T-cell (primary cell): ENCODE measurements at places on chromosomes 7 and 10. TPM values are rescaled to one million over a fixed set of nuclear protein-coding genes. Genes with fewer than 3 reads are reported as not detected.

Gene TBC1D12
- not detected for total RNA-seq

Gene VGF
- not detected for total RNA-seq

Gene DDC
- total RNA-seq = not detected

GRCh38 chr7:103921692-103922091 lies 67.8 kb downstream of the RELN start:
- no peak for DNase-seq
- no peaks in the 10 kb centered on the region for H3K27me3 ChIP-seq
- H3K4me1 ChIP-seq = no peaks in the 10 kb centered on the region
- no peak overlapping the region for H3K27ac ChIP-seq

GRCh38 chr7:151905353-151905752 lies 28.4 kb upstream of the PRKAG2 start:
- H3K36me3 ChIP-seq = no peaks in the 10 kb centered on the region
- H3K4me1 ChIP-seq = no peaks in the 10 kb centered on the region
- DNase-seq = no peak
- H3K4me3 ChIP-seq = no peak overlapping the region

- no peaks in the 10 kb centered on the region for H3K27me3 ChIP-seq
- peaks cover 66% of the 10 kb centered on the region for H3K4me1 ChIP-seq
- no peak for DNase-seq
- peak overlapping the region; percentile 97 for H3K27ac ChIP-seq
- H3K36me3 ChIP-seq = peaks cover 3% of the 10 kb centered on the region
These were observed 871 bp downstream of the SPOCK2 start for GRCh38 chr10:72087392-72087968.

GRCh38 chr10:43817368-43817767 lies 168.7 kb upstream of the ZNF32 start:
- DNase-seq = no peak
- H3K4me1 ChIP-seq = peaks cover 31% of the 10 kb centered on the region
- H3K27me3 ChIP-seq = no peaks in the 10 kb centered on the region
- no peaks in the 10 kb centered on the region for H3K36me3 ChIP-seq

- H3K27me3 ChIP-seq = no peaks in the 10 kb centered on the region
- no peak overlapping the region for H3K4me3 ChIP-seq
- no peaks in the 10 kb centered on the region for H3K4me1 ChIP-seq
- no peak overlapping the region for H3K27ac ChIP-seq
- peak; percentile 12 for DNase-seq
- H3K36me3 ChIP-seq = no peaks in the 10 kb centered on the region
These were observed 14.7 kb downstream of the CDNF start for GRCh38 chr10:14822879-14823755.

- no peak overlapping the region for H3K27ac ChIP-seq
- DNase-seq = no peak
- H3K4me1 ChIP-seq = no peaks in the 10 kb centered on the region
These were observed 196.6 kb upstream of the PLPP4 start for GRCh38 chr10:120260456-120260855.

DNA sequence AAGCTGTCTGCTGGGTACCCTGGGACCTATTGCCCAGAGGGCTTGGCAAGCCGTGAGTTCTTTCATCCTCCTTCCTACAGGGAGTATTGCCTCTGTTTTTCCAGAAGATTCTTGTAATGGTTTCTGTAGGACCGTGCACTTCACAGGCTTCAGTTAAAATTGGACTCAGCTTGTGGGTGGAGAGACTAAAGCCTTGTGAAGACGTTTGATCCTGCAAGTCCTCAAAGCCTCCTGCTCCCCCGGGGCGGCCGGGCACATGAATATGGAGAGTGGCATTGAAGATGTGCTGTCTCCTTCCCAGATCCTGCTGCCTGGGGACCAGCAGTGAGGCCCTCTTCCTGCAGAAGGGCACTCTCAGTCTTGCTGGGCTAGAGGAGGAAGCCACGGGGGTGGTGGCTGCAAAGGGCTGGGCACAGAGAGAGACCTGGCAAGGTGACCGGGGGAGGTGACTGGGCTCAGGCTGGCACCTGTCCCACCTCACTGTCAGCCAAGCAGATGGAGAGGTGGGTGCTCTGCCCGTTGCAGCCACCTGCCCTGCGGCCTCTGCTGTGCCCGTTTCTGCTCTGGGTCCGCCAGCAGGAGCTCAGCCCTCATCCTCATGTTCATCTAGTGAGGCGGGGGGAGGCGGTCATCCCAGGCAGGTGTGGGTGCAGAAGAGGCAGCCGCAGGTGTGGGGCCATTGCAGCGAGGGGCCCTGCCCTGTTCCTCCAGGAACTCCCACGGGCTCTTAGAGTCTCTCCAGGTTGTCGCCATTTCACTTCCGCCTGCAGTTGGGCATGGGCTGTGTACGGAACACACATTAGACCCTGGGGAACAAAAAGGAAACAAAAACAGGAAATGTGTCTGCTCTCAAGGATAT lies 55.7 kb downstream of the TMEM209 start:
- H3K27ac ChIP-seq = no peak overlapping the region
- H3K4me1 ChIP-seq = peaks cover 14% of the 10 kb centered on the region
- DNase-seq = no peak
- no peaks in the 10 kb centered on the region for H3K27me3 ChIP-seq
- H3K4me3 ChIP-seq = no peak overlapping the region

- no peaks in the 10 kb centered on the region for H3K36me3 ChIP-seq
- no peak overlapping the region for H3K27ac ChIP-seq
- DNase-seq = no peak
- H3K4me3 ChIP-seq = no peak overlapping the region
These were observed 80.2 kb upstream of the SEMA3C start for GRCh38 chr7:80999100-80999499.

DNA sequence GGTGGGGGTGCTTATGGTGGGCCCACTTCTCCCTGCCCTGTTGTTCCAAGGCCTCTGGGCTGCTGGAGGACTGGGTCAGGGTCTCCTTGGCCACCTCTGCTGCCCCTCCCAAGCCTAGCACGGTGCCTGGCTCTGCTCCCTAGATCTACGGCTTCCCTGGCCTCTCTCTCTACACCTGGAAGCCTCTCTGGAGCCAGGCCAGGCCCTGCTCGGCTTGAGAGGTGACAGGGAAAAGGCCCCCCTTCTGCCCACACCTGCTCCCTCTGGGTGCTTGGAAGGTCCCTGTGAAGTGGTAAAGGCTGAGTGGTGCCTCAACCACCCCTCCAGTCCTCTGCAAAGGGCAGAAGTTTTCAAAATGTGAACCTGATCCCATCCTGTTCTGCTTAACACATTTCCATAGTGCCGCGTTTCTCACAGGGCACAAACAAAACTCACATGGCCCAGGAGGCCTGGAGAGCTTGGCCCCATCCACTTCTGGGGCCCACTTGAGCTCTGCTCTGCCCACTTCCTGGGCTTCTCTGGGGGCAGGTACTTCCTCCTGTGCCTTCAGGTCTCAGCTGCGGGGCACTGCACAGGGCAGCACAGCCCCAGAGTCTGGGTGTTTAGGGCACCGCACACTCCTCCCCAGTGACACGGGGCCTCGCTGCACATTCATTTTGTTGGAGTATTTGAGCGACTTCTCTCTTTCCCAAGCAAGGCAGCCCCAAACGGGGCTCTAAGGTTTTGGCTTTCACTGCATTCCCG lies 169.9 kb downstream of the PIP4K2A start:
- no peaks in the 10 kb centered on the region for H3K27me3 ChIP-seq
- peaks cover 7% of the 10 kb centered on the region for H3K36me3 ChIP-seq
- no peak overlapping the region for H3K27ac ChIP-seq
- H3K4me1 ChIP-seq = peaks cover 2% of the 10 kb centered on the region
- no peak overlapping the region for H3K4me3 ChIP-seq

DNA sequence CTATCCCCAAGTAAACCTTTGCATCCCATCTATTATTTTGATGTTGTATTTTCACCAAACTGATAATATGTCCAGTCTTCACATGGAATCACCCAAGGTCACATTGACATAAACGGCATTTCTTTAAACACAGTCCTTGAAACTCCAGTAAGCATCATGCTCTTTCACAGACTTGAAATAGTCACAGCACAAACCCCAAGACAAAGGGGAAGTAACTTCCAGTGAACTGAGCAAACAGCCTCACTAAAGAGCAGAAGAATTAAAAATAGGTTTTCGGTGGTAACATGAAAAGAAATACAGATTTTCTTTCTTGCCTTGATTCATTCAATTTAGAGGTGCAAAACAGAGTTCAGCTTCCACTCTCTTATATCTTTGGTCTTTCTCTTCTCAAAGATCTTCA lies 253.7 kb downstream of the SFMBT2 start:
- no peak for DNase-seq
- H3K4me3 ChIP-seq = no peak overlapping the region
- H3K4me1 ChIP-seq = peaks cover 11% of the 10 kb centered on the region
- H3K36me3 ChIP-seq = peaks cover 6% of the 10 kb centered on the region
- no peaks in the 10 kb centered on the region for H3K27me3 ChIP-seq

DNA sequence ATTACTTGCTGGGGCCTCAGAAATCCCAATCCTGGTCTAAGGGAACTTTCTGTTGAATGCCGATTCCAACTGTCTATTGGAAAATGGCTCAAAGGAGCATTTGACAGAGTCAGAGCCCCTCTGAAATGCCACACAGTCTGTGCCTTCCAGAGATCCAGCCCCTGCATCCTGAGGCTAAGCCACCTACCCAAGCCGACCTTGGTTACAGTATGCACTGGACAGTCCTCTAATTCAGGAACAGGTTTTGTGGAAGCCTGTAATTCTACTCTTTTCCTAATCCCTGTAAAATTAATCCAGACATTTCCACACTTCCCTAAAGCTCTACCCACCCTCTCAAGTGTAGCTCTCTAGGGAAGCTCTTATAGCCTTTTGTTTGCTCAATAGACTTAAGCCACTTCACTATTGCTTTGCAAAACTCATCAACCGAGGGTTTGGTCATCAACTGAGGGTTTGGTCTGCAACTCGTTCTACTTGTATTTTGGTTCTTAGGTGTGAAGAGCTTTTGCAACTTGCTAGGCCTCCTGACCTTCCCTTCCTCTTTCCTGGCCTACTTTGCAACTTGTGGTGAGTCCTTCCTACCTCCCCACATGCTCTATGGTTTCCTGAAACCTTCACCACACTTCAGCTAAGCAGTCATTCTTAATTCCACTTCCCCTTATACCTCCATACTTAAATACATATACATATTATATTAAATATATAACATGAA lies 364.8 kb downstream of the SFMBT2 start:
- no peaks in the 10 kb centered on the region for H3K4me1 ChIP-seq
- DNase-seq = no peak
- H3K27ac ChIP-seq = peak overlapping the region; percentile 31
- H3K36me3 ChIP-seq = no peaks in the 10 kb centered on the region
